ENCODE measurements at places on chromosomes 2 and 18.

- no peak for DNase-seq
These were observed 23.4 kb downstream of the MBOAT2 start for GRCh38 chr2:8980096-8980495.

DNA sequence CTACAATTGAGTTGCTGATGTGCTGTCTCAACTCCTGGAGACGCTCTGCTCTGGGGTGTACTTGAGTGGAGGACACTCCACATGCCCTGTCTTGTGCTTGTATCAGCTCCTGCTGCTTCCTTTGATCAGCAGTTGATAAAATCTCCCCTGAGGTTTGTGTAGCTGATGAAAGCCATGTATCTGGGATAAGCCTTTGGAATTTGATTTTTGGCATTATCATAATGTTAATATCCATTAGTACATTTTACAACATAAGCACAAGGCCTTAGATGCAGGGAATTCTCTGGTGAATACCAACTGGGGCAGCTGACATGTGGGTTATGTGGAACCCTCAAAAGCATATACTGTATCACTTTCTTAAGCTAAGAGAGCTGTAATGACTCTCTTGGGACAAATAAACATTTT is 222.7 kb upstream of the ITGA4 start:
- no peak for DNase-seq

DNA sequence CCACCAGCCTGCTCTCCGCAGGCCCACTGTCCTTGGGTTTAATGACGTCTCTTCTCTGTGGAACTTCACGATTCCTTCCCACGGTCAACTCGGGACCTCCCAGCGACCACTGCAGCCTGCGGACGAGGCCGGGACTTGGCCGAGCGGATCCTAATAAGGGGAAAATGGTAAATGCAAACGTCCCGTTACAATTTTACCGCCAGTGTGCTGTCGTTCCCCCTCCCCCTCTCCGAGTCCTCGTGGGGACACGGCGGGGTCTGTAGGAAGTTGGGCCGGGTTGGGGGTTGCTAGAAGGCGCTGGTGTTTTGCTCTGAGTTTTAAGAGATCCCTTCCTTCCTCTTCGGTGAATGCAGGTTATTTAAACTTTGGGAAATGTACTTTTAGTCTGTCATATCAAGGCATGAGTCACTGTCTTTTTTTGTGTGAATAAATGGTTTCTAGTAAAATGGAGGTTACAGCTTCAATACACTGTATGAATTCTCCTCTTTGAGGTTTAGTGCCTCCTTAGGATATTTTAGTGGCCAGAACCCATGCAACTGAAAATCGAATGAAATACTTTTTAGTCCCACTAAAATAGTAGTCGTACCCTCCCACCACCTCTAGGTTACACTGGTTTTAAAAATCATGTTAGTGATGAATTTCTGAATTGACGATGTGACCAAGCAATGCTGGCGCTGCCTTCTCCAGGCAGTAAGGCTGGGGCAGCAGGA is 2.3 kb downstream of the HOXD11 start:
- DNase-seq: no peak

DNA sequence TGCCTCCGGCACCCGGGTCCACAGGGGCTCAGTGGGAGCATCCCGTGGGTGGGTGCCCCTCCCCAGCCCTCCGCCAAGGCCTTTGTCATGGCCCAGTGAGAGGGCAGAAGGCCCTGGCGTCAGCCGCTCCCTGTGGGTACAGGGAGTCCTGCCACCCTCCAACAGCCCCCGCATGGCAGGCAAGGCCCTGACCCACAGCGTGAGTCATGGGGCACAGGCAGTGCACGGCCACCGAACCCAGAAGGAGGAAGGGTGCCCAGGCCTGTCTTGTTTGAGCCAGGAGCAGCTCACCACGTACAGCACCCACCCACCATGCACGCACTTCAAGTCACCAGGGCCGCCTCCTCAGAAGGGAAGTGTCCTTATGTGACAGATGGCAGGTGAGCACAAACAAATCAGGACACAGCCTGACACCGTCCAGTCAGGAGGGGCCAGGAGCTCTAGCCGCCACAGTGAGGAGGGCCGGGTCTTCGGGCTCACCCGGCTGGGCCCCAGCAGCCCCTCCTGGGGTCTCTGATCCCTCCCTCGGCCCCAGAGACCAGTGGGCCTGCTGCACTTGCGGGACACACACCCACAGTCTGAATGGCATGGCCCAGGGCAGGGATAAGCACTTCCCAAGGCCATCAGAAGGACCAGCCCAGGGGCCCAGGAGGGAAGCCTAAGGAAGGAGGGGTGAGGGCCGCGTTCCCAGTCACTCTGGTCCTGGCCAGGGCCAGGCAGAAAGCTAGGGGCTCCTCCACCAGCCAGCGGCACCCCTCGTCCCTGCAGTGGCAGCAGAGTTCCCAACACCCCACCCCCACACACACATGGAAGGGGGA is 25.8 kb downstream of the BIN1 start:
- peak; percentile 30 for DNase-seq

DNA sequence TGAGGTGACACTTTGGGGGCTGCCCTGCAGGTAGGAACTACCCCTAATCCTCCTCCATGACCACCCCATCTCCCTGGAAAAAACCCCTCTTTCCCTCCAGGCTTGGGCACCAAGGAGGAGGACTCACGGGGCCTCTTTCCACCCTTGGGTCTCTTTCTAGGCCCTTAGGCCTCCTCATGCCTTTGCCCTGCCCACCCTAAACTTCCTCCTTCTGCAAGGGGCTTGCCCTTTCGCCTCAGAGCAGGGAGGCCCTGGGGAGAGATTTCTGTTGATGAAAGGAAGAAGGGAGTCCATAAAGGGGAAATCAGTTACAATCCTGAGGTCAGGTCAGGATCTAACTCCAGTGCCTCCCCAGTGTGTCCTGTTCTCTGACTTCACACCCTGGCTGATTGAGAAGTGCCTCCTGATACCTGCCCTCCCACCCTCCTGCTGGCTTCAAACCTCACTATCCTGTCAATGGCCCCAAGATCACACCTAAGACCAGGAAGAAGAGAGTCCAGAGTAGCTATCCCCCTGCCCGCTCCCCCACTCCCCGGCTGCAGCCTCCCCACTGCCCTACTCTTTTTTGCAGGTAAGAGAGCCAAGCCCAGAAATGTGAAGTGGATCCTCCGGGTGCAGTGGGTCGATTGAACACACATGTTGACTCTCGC is 16.7 kb upstream of the TNS1 start:
- no peak for DNase-seq

DNA sequence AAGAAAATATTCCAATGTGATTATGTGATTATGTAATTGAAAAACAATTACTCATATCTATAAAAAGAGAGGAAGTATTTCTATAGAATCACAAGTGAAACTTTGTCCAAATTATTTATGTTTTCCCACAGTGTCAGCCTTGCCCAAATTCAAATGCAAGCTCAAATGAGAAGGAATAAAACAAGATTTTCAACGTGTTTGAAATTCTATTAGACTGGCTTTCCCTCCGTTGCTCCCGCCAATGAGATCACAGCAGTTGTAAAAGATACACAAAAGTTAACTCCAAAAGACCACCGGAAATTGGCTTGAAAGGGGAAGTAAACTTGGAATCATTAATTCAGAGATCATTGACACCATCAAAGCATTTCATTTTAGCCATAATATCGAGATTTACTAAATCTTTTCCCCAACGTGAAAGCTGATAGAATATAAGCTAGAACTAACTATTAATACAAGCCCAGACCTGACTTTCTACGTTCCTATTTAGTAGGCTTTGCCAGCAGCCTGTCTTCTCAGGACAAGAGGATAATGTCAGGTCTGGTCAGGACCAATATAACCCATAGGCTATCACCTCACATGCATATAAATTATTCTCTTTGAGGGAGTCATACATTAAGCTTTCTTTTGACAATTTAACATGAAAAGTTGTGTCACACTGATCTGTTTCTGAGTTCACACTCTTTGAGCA is 222.6 kb upstream of the CHAC2 start:
- no peak for DNase-seq

- DNase-seq: no peak
These were observed 154.8 kb downstream of the TGIF1 start for GRCh38 chr18:3604498-3605408.

DNA sequence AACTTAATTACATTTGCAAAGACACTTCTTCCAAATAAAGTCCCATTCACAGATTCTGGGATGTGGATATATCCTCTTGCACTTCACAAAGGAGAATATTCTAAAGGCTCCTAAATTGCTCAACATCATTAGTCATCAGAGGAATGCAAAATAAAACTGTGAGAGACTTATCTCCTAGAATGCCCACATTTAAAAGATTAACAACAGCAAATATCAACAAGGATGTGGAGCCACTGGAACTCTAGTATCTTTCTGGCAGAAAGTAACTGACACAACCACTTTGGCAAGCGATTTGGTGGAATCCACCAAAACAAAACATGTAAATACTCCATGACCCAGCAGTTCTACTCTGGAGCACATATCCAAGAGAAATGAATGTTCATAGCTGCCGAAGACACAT is 4.6 kb downstream of the NEU2 start:
- no peak for DNase-seq

- no peak for DNase-seq
These were observed 24.0 kb upstream of the VPS4B start for GRCh38 chr18:63446266-63446665.

DNA sequence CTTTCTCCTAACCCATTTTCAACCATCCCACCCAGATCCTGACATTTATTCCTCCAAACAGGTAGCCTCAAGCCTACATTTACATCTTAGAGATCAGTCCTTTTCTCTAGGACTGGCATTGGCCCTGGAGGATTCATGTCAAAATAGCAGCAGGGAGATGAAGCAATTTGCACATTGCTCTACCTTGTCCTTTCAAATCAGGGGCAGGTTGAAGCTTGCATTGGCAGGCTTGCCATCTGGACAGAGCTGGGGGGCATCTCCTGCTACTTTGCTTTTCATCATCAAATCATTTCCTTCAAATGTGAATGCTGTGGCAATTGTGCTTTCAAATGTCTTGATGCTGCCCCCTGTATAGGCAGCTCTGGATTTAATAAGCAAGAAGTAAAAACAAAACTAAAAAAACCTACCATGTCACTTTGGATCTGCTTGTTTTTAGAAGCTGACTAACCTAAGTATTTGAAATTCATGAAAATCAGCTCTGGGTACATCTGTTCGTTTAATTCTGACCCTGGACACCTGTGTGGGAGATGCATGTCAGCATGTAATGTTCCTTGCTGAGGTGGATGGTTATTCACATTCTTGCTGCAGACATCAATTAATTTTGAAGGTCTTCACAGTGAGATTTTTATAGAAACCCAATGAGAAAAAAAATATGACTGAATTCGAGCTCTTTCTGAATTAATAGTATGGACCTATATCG is 47.9 kb downstream of the KIF5C start:
- no peak for DNase-seq

DNA sequence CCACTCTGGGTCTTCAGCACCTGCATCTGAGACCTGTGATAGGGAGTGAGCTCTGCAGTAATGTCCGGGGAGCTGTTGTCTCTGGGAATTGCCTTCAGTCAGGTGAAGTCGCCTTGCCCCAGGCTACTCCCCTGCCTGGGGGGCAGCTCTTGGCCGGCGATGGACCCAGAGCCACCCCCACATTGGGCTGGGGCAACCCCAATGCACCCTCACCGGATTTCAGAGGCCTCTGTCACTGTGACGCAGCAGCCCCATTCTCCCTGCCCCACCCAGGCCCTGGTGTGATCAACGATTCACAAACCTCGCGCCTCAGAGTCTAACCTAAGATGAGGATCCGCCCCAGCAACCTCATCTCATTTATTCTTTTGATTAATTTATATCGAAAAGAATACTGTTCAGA is 303.6 kb downstream of the NDUFA10 start:
- no peak for DNase-seq

GRCh38 chr2:241129086-241129871 is 20.0 kb downstream of the PASK start:
- no peak for DNase-seq

DNA sequence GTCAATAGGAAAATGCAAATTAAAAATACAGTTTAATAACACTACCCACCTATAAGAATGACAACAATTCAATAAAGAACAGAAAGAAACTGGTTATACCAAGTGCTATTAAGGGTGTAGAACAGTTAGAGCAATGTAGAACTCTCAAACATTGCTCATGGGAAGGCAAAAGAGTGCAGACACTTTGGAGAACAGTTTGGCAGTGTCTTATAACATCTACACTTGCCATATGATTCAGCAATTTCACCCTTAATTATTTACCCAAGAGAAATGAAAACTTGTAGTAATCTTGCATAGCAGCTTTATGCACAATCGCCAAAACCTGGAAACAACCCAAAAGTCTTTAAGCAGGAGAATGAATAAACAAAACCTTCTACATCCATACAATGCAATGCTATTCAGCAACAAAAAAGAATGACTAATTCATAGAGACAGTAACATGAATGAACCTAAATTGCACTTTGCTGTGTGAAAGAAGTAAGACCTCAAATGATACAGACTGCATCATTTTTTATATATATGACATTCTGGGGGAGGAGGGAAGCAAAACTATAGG is 455.2 kb downstream of the THSD7B start:
- no peak for DNase-seq

GRCh38 chr2:25854613-25855012 is 23.7 kb downstream of the ASXL2 start:
- DNase-seq: no peak

- DNase-seq: no peak
These were observed 18.9 kb downstream of the SLC8A1 start for GRCh38 chr2:40432921-40433483.

DNA sequence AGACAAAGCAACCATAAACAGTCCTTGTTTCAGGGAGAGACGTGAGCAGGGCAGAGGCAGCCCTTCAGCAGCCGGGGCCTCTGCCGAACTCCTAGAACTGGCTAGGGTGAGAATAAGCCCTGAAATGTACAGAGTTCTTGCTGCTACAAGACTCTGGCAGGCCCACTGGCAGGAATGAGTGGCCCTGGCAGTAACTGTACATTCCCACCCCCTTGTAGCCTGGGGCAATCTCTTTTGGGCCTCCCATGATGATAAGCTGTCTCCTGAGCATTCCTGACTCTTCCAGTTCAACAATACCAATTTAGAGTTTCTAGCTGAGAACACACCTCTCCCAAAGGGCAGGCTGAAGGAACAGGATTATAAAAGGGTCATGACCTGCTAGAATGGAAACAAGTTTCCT is 54.3 kb downstream of the HAUS1 start:
- DNase-seq: no peak

- DNase-seq: no peak
These were observed 533.1 kb upstream of the CHAC2 start for GRCh38 chr2:53234548-53234903.

- no peak for DNase-seq
These were observed 92.6 kb upstream of the LGALSL start for GRCh38 chr2:64361151-64361938.

- DNase-seq: no peak
These were observed 16.6 kb upstream of the DYNC1I2 start for GRCh38 chr2:171670655-171671054.

- no peak for DNase-seq
These were observed 371.3 kb upstream of the TNP1 start for GRCh38 chr2:217231212-217231611.

- DNase-seq: no peak
These were observed 2.5 kb downstream of the NAB1 start for GRCh38 chr2:190651413-190651812.

GRCh38 chr18:55421615-55422419 is 166.2 kb downstream of the TCF4 start:
- DNase-seq: no peak
